ENCODE measurements at places on chromosomes 5 and 9.

- no peak for DNase-seq
Observed at GRCh38 chr5:110086658-110087388, 397.1 kb downstream of the MAN2A1 start.

DNA sequence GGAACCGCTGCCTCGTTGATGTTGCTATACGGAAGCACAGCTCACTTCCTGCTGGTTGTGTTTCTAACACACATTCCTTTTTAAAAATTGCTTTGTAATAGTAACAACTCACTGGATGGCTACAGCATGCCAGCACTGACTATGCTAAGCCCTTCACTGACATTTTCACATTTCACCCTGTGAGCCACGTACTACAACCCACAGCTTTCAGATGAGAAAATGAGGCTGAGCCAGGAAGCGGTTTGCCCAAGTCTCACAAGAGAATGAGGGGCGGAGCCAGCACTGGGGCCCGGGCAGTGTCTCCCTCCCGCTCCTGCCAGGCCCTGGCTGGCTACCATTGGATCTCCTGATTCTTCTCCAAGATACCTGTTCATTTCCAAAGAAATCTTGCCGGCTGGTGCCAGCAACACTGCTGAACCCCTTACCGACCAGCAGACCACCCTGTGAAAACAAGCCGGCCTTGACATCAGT is 38.3 kb downstream of the FAM78A start:
- DNase-seq: peak; percentile 83

- DNase-seq: peak; percentile 27
Observed at GRCh38 chr9:89538871-89539270, 41.0 kb upstream of the SEMA4D start.

- DNase-seq: no peak
Observed at GRCh38 chr5:120538149-120538548, 74.0 kb downstream of the PRR16 start.

- no peak for DNase-seq
Observed at GRCh38 chr9:136743639-136744211, 985 bp upstream of the LCN10 start.

DNA sequence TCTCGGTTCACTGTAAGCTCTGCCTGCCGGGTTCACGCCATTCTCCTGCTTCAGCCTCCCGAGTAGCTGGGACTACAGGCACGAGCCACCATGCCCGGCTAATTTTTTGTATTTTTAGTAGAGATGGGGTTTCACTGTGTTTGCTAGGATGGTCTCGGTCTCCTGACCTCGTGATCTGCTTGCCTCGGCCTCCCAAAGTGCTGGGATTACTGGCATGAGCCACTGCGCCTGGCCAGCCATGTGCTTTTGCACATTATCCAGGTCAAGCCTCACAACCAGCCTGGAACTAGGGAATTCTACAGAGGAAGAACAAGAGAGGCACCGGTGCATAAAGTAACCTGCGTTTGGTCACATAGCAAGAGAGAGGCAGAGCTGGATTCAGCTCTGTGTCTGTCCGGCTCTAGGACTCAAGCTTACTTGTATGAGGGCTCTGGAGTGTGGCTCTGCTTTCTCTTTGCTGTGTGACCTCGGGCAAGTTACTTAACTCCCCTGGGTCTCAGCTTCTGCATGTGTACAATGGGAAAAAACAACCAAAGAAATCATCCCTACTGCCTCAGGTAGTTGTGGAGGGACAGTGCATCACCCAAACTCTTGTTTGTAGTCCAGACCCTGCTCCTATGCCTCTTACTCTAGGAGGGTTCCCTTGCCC is 6.3 kb downstream of the FGF18 start:
- DNase-seq: no peak

DNA sequence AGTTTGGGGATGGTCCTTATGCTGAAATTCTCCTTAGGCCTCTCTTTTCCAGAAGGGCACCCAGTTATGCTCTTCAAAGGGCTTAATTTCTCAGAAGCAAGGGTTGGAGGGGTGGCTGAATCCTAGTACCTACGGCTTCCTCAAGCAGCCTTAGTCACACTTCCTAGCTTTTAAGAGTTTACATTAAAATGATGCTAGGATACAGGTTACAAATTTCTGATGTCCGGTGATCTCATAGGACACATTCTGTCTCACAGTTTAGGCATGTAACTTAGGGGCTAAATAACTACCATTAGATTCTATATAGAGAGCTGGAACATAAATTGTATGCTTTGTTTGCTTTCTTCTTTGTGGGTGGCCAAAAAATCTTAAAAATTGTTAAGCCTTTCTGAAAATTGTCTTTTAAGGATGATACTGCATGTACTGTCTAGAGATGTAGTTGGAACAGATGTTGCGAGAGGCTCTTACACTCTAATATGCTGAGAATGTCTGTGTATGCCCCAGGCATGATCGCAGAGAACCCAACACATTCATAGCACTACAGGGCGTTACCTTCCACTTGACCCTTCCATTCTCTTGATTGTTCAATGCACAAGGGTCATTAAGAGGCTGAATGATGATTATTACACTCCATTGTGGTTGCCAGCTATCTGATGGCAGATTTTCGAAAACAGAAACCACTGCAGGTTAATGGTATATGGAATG is 139.1 kb downstream of the TMEM38B start:
- no peak for DNase-seq

DNA sequence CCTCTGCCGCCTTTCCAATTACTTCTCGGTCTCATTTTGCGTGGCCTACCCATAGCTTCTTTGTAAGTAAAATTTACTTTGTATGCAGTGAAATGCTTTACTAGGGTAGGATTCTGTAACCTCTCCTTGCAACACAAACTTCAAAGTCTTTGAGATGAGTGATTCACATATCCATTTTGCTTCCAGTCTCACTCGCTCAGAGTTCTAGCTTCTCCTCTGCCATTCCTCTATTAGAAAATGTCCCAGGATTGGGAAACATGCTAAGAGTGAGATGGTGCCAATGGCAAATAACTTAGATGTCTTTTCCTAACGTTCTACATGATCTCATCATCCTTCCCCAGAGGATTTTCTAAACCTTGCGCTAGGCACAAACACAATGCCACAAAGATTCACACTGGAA is 270.5 kb upstream of the SLC30A5 start:
- DNase-seq: no peak

GRCh38 chr9:136840877-136841645 is 1.2 kb upstream of the AJM1 start:
- DNase-seq: no peak

GRCh38 chr5:117245130-117245529 is 670.5 kb upstream of the SEMA6A start:
- no peak for DNase-seq

- no peak for DNase-seq
Observed at GRCh38 chr5:161391016-161391415, 155.5 kb downstream of the GABRB2 start.

GRCh38 chr5:31751610-31752009 is 112.7 kb downstream of the PDZD2 start:
- no peak for DNase-seq

GRCh38 chr5:133319905-133320520 is 268.2 kb downstream of the HSPA4 start:
- no peak for DNase-seq

DNA sequence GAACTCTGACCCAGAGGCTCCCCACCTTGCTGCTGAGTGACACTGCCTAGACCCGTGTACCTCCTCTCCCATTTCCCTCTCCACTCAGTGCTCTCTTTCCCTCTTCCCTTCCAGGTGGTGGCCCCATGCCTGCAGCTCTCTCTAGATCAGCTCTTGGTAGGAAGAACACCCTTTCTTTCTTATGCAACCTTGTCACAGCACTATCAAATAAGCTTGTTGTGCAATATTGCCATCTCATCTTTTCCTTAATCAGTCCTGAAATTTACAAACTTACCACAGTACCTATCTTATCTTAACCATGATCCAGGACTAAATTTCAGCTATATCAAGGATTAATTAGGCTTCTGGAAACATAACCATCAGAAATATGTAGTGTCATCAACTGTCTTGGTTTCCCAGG is 88.6 kb downstream of the ZFAND5 start:
- no peak for DNase-seq

- DNase-seq: no peak
Observed at GRCh38 chr5:14057289-14057688, 85.9 kb upstream of the TRIO start.

GRCh38 chr5:1736065-1736464 is 63.6 kb downstream of the MRPL36 start:
- DNase-seq: no peak

DNA sequence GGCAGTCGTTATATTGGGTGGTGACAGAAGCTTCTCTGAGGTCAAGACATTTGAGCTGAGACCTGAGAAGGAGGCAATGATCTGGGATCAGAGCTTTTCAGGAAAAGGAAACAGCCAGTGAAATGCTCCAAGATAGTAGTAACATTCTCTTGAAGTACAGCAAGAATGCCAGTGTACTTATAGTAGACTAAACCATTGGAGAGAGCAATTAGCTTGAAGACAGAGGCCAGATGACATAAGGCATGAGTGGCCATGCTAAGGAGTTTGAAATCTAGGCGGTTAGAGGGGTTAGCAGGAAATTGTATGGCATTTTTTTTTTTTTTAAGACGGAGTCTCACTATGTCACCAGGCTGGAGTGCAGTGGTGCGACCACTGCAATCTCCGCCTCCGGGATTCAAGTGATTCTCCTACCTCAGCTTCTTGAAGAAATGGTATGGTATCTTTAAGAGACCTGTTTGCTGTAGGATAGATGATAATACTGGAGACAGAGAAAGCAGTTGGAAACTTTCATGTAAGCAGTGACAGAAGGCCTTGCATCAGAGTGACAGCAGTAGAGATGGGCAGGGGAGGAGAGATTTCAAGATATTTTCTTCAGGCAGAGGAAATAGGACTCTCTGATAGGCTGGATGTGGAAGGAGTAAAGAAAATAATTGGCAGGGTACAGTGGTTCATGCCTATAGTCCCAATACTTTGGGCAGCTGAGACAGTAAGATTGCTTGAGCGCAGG is 482.2 kb upstream of the PAPPA start:
- DNase-seq: no peak

DNA sequence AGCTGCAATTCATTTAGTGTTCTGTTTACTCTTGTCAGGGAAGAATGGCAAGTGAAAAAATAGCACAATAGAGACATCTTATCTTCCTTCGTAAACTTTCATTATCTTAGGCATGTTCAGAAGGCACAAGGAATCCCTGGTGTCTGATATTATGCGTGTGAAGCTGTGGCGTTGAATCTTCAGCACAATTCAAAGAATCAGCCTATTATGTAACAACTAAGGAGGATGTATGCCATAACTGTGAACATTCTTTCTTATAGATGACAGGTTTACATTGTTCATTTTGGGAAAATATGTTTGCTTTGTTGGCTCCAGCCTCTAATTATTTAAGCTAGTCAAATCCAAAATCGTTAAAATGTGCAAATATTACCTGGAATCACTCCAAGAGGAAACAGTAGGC is 446.1 kb downstream of the ANXA1 start:
- no peak for DNase-seq

DNA sequence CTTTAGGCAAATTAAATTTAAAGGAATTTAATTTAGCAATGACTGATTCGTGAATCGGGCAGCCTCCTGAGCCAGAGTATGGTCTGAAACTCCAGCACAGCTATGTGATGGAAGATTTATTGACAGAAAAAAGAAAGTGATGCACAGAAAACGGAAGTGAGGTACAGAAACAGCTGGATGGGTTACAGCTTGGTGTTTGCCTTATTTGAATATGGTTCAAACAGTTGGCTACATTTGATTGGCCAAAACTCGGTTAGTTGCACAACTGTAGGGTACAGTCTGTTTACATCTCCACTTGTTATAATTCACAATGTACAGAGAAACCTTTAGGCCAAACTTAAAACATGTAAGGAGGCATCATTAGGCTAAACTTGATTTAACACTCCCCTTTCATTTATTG is 1716.1 kb upstream of the C9orf72 start:
- DNase-seq: no peak

- no peak for DNase-seq
Observed at GRCh38 chr9:122821278-122821943, 7.0 kb downstream of the PDCL start.
